ENCODE measurements at places on chromosomes 11 and 22.
A peak's percentile ranks its signal among the peaks of the same experiment; 100 is the strongest.

DNA sequence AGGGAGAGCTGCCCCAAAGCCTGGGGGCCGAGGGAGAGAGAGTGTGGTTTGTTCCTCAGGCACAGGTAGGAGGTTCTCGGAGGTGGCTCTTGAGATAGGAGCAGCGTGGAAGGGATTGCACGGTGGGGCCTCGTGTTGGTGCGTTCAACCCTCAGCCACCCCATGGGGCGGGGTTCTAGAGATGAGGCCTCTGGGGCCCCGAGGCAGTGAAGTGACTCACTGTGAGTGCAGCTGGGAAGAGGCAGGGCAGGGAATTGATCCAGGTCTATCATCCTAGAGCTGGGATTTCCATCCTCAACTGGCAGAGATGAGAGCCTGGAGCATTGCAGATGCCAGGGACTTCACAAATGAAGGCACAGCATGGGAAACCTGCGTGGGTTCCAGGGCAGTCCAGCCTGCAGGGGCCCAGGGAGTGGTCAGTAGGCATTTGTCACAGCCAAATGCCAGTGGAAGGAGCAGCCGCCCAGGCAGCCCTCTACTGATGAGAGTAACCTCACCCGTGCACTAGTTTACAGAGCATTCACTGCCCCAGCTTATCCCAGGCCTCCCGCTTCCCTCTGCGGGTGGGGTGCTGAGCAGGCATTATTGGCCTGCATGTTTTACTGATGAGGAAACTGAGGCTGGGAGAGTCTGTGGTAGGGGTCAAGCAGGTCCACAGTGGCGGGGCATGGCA, 5.1 kb upstream of the SMARCB1 start:
- DNase-seq = no peak

GRCh38 chr11:83823461-83824025, 537.4 kb upstream of the CCDC90B start:
- DNase-seq = peak; percentile 37

DNA sequence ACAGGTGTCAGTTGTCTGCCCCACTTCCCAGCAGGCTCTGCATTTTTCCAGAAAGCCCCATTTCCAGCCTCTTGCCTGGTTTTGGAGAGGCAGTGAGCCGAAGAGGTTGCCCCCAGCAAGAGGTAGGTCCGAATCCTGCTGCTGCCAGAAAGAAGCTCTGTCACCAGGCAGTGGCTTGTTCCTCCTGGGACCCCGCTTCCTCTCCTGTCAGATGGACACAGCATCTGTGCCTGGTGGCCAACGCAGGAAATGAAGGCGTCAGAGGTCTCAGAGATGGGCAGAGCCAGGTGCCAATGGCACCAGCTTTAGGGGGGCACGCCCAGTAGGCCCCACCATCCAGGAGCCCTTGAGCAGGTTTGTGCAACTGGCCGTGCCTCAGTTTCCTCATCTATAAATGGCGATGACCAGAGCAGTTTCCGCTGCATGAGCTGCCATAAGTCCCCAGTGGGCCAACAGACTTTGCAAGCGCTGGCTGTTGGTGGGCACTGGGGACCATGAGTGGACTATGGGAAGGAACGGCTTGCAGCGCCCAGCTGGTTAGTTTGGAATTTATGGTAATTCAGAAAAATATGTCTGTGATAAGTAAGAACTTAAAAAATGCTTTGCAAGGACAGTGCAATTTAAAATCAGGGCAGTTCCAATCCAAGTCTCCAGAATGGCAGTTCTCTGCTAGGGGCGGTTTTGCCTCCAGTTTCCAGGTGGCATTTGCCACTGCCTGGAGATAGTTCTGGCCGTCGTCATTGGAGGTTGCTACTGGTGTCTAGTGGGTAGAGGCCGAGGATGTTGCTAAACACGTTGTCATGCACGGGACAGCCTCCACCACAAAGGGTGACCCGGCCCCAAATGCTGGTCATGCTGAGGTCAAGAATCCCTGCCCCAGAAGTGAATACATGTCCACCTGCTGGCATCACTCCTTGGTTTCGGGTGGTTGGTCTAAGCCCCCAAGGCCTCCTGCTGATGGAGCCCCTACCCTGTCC, 2.3 kb upstream of the OSBPL5 start:
- no peak for DNase-seq

DNA sequence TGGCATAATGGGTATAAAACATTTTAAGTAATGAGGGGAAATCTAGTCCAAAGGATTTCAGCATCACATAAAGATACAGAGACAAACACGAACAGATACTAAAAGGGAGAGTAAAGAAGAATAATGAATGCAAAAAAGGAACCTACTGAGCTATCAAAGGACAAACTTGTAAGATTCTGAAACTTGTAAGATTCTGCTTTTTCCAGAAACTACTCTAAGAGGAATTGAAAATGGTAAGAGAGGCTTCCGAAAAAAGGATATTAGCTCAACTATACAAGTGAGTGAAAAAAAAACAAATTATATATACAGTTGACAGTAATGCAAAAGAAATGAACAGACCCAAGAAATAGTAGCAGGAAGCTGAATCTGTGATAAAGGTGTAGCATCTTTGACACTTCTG, 37.7 kb downstream of the POLD3 start:
- DNase-seq = no peak

GRCh38 chr11:16169956-16170847, 186.1 kb downstream of the SOX6 start:
- DNase-seq = no peak

DNA sequence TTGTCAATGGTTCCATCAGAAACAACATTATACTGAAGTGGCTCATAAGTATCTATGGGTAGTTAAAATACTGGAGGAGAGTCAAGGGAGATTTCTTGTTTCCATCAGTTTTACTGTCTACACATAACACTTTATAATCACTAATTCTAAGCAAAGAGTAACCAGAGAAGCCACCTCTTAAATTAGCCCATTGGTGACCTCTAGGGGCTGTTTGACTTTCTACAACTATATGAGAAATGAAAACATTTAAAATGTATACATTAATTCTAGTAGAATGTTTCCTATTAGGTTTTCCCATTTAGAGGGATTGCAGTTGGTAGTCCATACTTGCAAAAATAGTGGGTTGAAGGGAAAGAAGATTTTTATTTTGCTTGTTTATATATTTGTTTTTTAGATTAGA, 504.3 kb downstream of the FAM181B start:
- peak; percentile 22 for DNase-seq

DNA sequence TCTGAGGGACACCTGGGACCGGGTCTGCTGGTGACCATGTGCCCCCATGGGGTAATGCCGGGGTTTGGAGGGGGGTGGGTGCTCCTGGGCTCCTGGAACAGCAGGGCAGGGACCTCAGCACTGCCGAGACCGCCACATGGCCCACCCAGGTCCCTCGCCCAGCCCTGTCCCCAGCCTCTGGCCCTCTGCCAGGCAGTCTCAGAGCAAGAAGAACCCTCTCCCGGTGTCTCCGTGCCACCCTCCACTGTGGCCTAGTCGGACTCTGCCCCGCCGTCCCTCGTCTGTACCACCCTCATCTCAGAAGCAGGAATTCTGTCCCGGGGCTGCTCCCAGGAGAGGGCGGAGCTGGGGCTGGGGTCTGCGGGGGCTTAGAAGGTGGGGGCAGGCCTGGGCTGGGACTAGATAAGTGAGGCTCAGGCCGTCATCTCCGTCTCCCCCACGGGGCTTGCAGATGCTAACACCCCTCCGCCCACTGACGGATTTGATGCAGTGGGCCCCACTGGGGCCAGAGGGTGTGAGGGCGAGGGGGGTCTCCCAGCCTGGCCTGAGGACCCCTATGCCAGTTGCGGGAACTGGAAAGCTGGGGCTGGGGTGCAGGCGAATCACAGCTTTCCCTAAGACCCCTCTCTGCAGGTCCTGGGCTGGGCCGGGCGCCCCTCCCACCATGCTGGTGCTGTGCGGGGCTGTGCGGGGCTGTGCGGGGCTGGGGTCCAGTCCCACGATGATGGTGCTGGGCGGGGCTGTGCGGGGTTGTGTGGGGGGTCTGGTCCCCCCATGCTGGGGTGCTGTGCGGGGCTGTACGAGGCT, 1.1 kb downstream of the MUC5AC start:
- DNase-seq = no peak

- DNase-seq = no peak
Observed at GRCh38 chr22:37167176-37167980, 17.7 kb upstream of the IL2RB start.

DNA sequence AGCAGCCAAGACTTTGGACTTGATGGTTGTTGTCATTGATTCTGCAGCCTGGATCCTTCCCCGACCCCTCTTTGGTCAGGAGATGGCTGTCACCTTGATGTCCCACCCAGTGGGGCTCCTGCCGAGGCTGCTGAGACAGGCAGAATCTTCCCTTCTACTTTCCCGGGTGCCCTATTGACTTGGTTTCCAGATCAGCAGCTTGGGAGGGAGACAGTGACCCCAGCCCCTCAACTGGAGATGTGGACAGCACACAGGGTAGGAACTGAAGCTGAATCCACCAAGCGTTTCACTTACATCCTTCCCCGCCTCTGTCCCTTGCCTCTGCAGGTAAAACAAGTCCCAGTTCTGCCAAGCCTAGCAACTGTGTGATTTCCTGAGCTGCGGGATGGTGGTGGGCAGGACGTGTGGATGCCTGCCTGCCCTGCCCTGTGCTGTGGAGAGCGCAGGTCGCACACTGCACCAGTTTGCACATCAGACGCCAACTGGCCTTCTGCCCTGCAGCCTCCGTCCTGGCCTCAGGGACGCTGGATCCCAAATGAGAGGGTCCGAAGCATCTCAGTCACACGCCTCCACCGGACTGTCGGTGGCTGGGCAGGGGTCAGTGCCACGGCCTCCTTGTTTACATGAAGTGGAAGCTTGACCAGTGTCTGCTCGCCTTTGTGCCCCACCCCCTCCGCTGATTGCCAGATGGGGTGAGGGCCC, 34.6 kb downstream of the FAM83F start:
- no peak for DNase-seq

- no peak for DNase-seq
Observed at GRCh38 chr11:82003671-82004515, 729.8 kb downstream of the FAM181B start.

- no peak for DNase-seq
Observed at GRCh38 chr11:91295591-91295990, 929.0 kb upstream of the FAT3 start.

DNA sequence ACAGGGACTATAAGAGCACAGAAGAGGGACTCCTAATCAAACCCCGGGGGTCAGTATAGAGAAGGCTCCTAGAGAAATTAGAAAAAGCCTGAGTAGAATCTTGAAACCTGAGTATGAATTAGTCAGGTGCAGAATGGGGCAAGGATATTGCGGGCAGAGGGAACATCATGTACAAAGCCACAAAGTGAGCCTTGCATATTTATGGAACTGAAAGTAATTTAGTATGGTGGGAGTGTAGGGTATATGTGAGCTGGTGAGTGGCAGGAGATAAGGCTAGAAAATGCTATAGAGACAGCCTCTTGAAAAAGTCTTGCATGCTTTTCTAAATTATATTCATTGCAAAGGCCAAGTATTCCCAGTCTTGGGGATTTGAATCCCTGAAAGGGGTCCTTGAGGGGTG, 93.7 kb downstream of the STIM1 start:
- DNase-seq = no peak

GRCh38 chr22:50710221-50710620, 27.8 kb upstream of the ACR start:
- no peak for DNase-seq

- DNase-seq = no peak
Observed at GRCh38 chr11:45301537-45302246, 15.6 kb upstream of the SYT13 start.

GRCh38 chr11:68582416-68583040, 101.8 kb upstream of the GAL start:
- no peak for DNase-seq

GRCh38 chr11:100837311-100837710, 150.2 kb downstream of the ARHGAP42 start:
- no peak for DNase-seq

DNA sequence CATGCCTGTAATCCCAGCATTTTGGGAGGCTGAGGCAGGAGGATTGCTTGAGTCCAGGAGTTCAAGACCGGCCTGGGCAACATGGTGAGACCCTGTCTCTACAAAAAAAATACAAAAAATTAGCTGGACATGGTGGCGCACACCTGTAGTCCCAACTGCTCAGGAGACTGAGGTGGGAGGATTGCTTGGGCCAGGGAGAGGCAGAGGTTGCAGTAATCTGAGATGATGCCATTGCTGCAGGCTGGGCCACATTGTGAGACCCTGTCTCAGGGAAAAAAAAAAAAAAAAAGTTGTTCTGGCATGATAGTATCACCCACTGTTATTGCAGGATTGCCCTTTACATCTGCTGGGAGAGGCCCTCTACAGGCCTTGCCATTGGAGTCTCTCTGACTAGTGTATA, 18.4 kb downstream of the ATXN10 start:
- no peak for DNase-seq

- no peak for DNase-seq
Observed at GRCh38 chr11:125331357-125332035, 164.6 kb downstream of the FEZ1 start.

DNA sequence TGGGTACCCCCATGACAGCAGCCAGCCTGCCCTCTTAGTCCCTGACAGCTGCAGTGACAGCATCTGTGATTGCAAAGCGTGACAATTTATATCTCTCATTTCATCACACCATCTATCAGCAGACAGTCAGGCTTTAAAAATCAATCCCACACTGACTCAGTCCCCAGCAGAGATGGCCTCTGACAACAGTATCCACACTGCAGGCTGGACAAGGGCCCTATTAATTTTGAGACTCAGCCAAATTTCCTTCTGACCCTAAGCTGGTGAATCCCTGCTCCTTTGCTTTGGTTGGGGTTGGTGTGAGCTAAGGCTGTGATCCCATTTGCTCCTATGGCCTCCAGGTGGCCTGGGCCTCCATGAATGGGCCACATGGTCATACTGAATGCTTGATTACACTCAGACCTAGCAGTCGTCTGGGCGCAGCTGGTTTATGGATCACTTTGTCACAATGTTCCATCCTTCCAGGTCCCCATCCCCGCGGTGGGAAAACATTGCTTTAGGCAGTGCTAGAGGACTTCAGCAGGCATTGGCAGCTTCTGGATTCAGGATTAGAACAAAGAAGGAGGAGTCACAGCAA, 68.2 kb upstream of the B3GAT1 start:
- DNase-seq = no peak

- no peak for DNase-seq
Observed at GRCh38 chr22:19889951-19890350, 35.3 kb upstream of the GNB1L start.

DNA sequence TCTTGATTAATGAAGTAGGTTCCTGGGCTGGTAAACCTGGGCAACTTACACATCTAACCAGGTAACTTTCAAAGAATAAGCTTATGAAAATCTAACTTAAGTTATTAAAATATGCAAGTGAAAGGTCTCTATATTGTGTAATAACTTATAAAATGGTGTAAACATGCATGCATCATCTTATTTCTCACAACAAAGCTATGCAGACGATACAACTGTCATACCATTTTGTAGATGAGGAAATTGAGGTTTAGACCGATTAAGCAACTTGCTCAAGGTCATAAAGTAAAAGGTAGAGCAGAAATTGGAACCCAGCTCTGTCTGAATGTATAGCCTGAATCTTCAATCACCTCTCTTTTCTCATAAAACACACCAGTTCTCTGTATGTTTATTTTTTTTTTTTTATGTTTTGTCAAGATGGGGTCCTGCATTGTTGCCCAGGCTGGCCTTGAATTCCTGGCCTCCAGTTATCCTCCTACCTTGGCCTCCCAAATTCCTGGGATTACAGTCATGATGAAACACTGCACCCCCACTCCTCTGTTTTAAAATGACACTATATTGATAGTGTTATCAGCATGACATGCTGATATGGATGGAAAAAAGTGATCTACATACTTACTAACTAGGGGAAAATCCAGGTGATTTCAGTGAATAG, 109.6 kb downstream of the SGSM3 start:
- DNase-seq = peak; percentile 60

GRCh38 chr11:86987679-86988078, 32.5 kb upstream of the FZD4 start:
- no peak for DNase-seq

Data from fibroblast of pulmonary artery (primary cell).